Articular chondrocyte of knee joint (primary cell): ENCODE measurements at places on chromosomes 12 and 14. TPM values are rescaled to one million over a fixed set of nuclear protein-coding genes. Genes with fewer than 3 reads are reported as not detected.

Gene MGP
- 63.6 and 73.9 TPM in 2 replicates for total RNA-seq

Gene ARMH4
- 8.3 and 9.1 TPM in 2 replicates for total RNA-seq

Gene PGAM5
- 18.6 and 20.1 TPM in 2 replicates for total RNA-seq

Gene PLEKHD1
- under 0.01 TPM in 2 replicates for total RNA-seq

Gene TMEM229B
- total RNA-seq = 1.2 and 1.8 TPM in 2 replicates

Gene BIN2
- not detected in 2 replicates for total RNA-seq

Gene LRIG3
- total RNA-seq = 190 and 197 TPM in 2 replicates

Gene SH2B3
- total RNA-seq = 14.9 and 19.9 TPM in 2 replicates

Gene SRGAP1
- total RNA-seq = 32.8 and 35.8 TPM in 2 replicates

Gene TC2N
- 0.39 and 0.43 TPM in 2 replicates for total RNA-seq

Gene ERP27
- not detected in 2 replicates for total RNA-seq

Gene TRHDE
- total RNA-seq = not detected in 2 replicates

Gene COX8C
- total RNA-seq = not detected in 2 replicates

Gene WIF1
- not detected in 2 replicates for total RNA-seq
